ENCODE measurements at places on chromosomes 6 and 20.

GRCh38 chr20:23587631-23588030, 18.1 kb downstream of the CST9 start:
- DNase-seq, result no peak

- no peak for DNase-seq
Observed at GRCh38 chr6:144475411-144475810, 190.3 kb downstream of the UTRN start.

DNA sequence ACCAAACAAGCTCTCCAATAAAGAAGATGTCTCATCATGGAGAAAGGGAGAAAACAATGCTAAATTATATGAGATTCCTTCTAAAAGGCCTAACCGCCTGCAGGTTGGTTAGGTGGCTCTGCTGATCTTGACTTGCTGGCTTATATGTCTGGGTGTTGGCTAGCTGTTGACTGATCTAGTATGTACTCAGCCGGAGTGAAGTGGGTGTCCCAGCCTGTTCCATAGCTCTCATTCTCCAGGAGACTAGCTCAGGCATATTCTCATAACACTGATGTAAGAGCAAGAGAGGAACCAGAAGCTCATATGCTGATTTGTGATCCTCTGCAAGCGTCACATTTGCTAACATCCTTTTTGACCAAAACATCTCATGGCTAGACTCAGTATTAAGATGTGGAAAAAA, 473.0 kb downstream of the BMP2 start:
- DNase-seq, result no peak

GRCh38 chr6:135295085-135295484, 114.0 kb downstream of the MYB start:
- DNase-seq, result no peak

GRCh38 chr6:48611332-48611731, 500.3 kb upstream of the PTCHD4 start:
- DNase-seq, result no peak

GRCh38 chr6:168834801-168835200, 393.8 kb downstream of the SMOC2 start:
- DNase-seq, result no peak

- no peak for DNase-seq
Observed at GRCh38 chr6:140533526-140533925, 1159.1 kb upstream of the CITED2 start.

- no peak for DNase-seq
Observed at GRCh38 chr20:17620371-17621228, 50.7 kb downstream of the DSTN start.

DNA sequence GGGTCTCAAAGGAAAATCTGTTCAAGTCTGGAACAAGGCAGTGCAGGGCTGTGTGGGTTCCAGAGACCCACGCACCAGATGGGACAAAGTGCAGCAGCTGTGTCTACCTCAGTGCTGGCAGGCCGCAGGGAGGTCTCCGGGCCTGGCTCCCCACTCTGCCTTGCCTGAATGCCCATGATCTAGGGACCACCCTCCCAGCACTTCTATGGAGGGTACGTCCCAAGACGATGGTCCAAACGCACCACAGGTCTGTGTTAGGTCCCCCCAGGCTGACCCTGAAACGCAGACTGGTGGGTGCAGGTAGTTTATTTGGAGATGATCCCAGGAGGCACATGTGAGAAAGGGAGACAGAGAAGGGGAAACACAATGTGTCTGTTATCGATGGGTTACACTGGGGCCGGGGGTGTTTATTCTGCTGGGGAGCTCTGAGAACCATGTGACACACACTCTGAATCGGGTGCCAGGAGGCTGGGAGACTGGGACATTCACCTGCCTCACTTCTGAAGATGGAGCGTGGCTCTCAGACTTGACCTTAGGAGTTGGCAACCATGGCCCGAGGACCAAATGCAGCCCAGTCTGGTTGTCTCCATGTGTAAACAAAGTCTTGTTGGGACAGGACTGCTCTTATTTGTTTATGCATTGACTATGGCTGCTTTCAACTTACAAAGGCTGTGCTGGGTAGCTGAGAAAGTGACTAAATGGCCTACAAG, 21.7 kb downstream of the CST9L start:
- no peak for DNase-seq

Measured in Ammon's horn (tissue), 1 donor.